CD4-positive, alpha-beta T cell treated with Interleukin-2 at 100 ng/mL for 4 hours (primary cell): ENCODE measurements at places on chromosomes 3 and 15.

- DNase-seq, result no peak
Observed at GRCh38 chr15:71612869-71613268, 197.5 kb upstream of the NR2E3 start.

GRCh38 chr3:117719316-117719926 is 1009.8 kb downstream of the TUSC7 start:
- DNase-seq, result no peak

- no peak for DNase-seq
Observed at GRCh38 chr15:80712956-80713355, 17.8 kb downstream of the ABHD17C start.

GRCh38 chr15:31477851-31478701 is 151.4 kb downstream of the KLF13 start:
- no peak for DNase-seq

DNA sequence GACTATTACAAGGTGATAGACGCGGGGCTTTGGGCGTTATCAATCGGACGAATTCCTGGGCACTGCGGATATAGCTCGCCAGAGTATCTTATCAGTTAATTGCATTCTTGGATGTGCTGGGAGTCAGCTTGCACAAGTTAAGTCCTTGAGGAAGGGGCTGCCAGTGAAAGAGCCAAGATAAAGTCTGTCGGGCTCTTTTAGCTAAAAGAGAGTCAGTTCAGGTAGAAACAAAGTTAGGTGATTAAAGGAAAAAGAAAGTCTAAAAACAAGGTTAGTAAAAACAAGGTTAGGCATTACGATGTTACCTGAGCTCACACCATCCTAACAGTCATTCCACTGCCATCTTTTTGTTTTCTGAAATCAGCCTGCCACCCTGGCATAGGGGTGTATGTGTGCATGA is 6.1 kb upstream of the MCF2L2 start:
- DNase-seq, result no peak

GRCh38 chr3:116841003-116841735 is 131.6 kb downstream of the TUSC7 start:
- no peak for DNase-seq

GRCh38 chr15:69931156-69931555 is 166.6 kb downstream of the TLE3 start:
- no peak for DNase-seq

DNA sequence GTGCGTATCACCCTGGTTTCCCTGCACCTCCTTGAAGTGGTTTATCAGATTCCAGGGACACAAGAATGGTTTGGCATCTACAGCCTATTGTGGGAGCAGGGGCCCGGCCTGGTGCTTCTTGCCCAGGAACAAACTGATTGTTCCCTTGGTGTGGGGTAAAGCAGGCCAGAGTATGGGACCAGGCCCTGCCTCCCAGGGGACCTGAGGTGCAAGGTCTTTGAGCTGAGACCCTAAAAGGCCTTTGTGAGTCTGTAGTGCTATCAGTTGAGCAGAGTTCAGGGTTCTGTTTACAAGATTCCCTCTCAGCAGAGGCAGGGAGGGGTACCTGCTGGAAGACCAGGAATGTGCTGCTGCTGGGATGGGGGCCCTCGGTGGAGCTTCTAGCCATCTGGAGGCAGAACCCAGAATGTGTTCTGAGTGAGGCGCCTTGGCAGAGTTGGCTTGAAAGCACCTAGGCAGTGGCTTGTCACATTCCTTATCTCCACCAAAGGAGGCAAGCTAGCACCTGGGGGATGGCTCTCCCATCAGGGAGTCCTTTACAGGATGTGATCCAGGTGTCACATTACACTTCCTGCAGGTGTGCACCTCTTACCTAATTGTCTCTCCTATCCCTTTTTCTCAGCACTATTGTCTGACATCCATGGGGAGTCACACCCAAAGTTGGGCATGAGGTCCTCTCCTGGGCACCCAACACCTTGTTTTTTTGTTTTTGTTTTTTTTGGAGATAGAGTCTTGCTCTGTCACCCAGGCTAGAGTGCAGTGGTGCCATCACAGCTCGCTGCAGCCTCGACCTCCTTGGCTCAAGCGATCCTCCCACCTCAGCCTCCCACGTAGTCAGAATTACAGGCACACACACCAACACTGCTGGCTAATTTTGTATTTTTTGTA is 13.1 kb downstream of the FLNB start:
- DNase-seq, result no peak
